ENCODE measurements at places on chromosomes 5 and 9.

DNA sequence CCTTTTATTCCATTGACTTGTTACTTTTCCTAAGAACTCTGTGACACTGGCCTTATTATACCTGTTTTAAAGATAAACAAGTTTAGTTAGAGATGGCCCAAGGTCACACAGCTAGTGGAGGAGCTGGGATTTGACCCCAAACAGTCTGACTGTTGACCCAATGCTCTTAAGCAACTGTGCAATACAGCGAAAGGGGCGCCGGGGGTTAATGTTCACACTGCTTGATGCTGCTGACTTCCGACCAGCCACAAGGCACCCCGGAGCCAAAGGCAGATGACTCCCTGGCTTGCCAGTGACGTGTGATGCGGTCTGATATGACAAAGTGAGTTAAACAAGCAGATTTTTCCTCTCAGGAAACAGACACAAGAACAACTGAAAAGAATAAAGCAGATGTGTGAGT is 23.9 kb downstream of the PIK3R1 start:
- DNase-seq: peak; percentile 82

DNA sequence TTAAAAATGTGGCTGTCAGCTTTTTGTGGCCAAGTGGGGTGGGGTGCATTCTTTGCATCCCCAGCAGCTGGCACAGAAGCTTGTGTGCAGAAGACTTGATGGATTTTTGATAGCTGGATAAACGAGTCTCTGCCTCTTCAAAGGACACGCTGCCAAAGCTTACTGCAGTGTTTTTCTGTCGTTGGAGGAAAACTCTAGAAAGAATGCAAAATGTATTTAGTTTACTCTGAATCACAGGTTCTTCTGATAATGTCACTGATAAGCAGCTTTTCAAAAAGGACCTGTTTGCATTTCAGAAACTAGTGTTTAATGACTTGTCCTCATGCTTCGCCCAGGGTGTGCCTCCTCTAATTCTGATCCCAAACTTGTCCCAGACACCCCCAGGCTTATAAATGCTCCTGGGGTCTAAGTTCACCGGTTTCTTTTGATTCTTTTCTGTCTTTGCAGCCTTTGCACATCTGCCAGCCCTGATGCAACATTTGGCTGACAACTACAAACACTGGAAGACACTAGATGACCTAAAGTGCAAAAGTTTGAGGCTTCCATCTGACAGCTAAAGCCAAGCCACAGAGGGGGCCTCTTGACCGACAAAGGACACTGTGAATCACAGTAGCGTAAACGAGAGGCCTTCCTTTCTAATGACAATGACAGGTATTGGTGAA is 66.0 kb downstream of the WDR41 start:
- DNase-seq: no peak

GRCh38 chr5:1125030-1125357 is 13.1 kb upstream of the SLC12A7 start:
- DNase-seq: no peak

DNA sequence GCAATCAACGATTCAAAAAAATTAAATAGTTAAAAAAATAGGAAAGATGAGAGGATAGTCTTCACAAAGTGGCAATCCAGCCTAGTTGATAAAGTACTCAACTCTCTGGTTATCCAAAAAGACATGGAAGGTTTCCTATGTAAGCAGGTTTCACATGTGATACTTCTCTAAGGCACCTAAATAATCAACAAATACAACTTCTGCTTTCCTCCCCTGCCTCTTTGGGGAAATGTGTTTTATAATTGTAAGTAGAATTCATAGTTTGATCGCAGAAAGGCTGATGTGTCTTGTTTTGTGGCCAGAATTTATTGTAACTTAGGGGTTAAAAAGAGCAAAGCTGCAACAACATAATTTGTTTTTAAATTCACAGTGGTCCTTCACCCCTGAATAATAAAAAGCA is 855.5 kb upstream of the DMAC1 start:
- no peak for DNase-seq

DNA sequence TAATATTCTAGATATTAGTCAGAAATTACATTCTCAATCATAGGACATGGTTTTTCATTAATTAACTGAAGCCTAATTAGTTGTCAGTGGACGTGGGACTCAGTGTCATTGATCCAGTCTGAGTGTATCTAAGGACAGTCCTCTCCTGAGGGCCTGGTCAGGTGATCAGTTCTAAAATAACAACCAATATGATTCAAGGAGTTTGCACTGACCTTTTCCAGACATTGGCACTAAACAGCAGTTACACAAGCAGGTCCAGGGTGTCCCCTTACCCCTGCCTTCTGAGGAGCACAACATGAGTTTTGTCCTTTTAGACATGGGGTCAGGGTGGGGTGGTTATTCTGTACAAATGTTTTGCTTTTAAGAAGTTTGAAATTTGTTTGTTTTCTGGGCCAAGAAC is 97.8 kb downstream of the CMYA5 start:
- no peak for DNase-seq

- DNase-seq: peak; percentile 65
These were observed 40.7 kb upstream of the ZNF300 start for GRCh38 chr5:150945486-150945885.

- DNase-seq: no peak
These were observed 384.7 kb upstream of the ZNF462 start for GRCh38 chr9:106478312-106478711.

GRCh38 chr5:80128141-80128540 is 93.0 kb downstream of the THBS4 start:
- peak; percentile 22 for DNase-seq

GRCh38 chr5:172010278-172010677 is 3.8 kb upstream of the FBXW11 start:
- DNase-seq: peak; percentile 11

Measured in Daoy (cell line).